ENCODE measurements at places on chromosomes 1 and 21.

DNA sequence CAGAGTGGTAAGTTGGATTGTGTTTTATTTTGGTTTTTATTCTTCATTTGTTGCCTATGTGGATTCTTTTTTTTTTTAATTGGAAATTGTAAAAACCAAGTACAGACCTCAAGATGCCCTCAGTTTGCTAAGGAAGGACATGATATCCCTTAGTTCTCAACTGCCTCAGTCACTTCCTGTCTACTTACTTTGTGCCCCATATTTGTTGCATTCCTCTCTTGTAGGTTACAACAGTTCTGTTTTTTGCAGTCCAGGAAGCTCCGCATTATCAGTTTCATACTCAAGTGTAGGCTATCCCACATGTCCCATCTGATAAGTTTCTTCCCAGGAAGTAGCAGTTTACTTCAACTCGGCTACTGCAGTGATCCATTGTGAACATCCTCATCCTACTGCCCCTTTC is 82.0 kb downstream of the RPAP2 start:
- DNase-seq = no peak

DNA sequence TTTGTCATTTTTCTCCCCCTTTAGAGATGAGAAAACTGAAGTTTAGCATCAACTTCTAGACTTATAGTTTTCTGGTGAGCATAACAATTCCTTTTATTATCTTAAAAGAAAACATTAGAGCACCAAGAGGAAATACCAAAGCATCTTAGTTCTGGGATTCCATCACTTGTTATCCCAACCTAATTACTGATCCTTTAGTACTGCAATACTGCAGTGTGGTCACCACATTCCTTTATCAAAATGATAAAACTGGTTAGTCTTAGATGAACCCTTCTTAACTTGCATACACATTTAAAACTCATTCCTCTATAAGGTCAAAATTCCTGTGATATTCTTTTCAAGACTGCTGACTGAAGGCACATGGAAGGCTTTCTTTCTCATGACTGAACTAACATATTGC is 23.1 kb downstream of the SOD1 start:
- no peak for DNase-seq

DNA sequence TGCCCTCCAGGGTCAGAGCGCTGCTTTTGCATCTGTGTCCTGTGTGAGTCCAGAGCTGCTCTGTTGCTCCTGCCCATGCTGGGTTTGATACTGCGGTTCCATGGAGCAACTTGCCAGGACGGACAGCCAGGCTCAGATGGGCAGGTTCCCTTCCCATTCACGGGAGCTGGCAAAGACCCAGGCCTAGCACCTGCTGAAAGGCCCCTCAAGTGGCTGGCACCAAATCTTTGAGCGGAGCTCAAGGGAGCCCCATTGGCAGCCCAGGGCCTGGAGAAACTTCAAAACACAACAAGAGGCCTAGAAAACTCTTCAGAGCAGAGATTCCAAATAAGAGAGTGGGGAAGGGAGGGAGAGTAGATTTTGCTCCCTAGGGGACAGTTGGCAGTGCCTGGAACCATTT is 97.2 kb downstream of the ACTL8 start:
- no peak for DNase-seq

- peak; percentile 25 for DNase-seq
Measured at GRCh38 chr1:22673486-22674409, 20.7 kb downstream of the C1QB start.

- DNase-seq = no peak
Measured at GRCh38 chr1:206923009-206923960, 1.5 kb upstream of the FCMR start.
